Stimulated activated CD8-positive, alpha-beta memory T cell treated with anti-CD3 and anti-CD28 coated beads, Interleukin-4, amount 100 ng/mL, for 1 hour (primary cell): ENCODE measurements at places on chromosomes 5 and 9.

DNA sequence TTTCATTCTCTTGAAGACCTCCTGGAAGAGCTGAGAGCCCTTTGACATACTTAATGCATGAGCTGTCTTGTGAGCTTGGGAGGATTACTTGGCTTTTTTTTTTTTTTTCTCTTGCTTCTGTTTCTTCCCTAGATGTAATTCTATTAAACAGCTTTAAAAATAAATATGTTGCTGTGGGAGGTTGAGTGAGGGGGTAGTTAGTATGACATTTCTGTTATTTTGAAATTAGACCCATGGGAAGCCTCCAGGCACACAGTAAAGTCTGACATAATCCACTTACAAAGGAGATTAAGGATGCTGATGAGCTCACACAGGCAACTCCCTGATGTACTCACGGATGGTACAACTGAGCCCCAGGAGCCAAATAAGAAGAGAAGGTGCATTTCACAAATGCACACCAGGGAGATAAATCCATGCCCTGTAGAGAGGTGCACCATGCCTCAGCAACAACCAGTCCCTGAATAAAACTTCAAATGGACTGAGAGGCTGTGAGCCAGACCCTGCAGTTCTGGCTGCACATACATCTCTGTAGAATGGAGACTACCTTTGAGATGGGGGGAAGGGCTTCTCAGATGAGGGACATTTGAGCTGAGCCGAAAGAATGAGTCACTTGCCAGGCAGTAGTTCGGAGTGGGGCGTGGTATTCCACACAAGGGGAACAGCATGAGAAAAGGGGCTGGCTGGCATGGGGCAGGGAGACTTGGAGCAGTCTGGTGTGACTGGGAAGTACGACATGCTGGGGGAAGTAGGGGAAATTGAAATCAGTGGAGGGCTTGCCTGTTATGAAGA is 68.7 kb downstream of the ACTL7B start:
- DNase-seq: no peak

DNA sequence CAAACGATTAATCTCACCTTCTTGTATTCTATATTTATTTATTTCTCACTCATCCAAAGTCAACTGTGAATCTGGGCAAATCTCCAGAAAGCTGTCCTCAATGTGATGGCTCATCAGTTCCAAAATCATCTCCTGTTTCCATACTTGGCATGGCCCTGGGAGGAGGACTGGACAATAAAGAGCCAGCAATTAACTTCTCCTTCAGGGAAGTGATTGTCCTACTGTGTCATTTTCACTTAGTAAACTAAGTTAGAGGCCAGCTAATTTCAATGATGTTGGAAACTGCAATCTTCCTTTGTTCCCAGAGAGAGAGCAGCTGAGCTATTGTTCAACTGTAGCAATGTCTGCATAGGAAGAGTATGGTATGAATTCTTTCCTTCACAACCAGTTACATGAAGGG is 17.5 kb downstream of the CDH12 start:
- no peak for DNase-seq

- DNase-seq: no peak
Observed at GRCh38 chr9:102770704-102771103, 224.4 kb upstream of the CYLC2 start.

DNA sequence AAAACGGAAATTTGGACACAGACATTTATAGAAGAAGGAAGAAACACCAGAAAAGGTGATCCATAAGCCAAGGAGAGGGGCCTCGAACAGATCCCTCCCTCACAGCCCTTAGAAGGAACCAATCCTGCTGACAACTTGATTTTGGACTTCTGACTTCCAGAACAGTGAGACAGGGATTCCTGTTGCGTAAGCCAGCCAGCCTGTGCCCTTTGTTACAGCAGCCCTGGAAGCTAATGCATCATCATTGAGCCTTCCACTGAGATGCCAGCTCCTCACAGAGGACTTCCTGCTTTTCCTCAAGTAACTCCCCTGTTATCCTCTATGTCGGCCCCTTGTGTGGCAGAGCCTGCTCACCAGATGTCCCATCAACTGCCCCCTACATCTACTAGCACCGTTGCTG is 94.1 kb downstream of the JMY start:
- DNase-seq: no peak

DNA sequence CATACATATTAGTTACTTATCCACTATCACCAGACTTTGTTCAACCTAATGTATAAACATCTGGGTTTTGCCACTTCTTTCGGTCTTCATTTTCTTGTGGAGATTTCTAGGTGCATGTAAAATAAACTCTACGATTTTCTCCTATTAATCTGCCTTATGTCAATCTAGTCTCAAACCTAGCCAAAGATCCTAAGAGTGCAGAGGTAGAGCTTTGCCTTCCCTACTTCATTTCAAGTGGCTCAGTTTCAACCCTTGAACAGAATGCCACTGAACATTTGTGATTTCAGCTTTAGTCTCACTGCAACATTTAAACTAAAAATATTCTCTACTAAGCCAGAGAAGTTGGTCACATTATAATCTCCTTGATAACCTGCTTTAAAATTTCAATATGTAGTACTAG is 94.0 kb downstream of the EDIL3 start:
- DNase-seq: no peak

DNA sequence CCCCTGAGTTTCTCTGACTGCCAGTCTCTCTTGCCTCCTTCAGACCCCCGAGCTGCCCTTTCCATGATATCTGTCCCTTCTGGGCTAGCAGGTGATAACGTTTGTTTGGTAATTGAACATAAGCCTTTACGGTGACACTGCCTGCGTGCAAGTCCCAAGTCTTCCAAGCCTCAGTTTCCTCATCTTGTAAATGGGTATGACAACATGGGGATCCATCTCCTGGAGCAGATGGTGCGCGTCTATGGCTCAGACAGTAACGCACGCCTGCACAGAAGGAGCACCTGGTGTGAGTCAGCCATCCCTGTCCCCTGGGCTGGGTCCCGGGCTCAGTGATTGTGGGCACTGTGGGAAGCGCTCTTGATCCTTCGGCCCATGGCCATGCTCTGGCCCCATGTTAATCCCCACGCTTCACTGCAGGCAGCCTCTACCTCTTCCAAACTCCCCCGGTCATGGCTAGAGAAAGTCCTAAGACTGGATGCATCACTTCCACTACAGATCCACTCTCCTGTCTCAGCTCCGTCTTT is 85.8 kb downstream of the DAP start:
- no peak for DNase-seq

- DNase-seq: no peak
Observed at GRCh38 chr5:1413211-1413610, 32.0 kb downstream of the SLC6A3 start.

- no peak for DNase-seq
Observed at GRCh38 chr5:5523066-5523505, 100.6 kb downstream of the ICE1 start.

DNA sequence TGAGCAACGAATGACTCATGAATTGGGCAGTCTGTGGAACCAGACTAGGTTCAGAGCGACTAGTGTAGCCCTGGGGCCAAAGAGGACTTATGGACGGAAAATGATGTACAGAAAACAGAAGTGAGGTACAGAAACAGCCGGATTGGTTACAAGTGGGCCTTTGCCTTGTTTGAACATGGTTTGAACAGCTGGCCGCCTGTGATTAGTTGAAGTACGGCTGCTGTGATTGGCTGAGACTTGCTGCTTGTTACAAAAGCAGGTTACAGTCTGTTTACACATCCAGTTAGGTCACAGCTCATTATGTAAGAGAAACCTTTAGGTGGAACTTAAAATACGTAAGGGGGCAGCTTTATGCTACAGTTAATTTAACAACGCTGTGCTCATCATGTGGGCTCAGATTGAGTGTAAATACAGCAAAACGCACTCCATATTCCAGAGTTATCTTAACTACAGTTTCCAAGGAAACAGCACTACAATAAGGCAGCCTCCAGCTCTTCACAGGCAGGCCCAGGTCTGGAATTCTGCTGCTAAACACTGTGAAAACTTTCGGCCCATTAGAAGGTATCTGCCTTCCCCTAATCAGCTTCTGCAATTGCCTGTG is 6.5 kb downstream of the AMACR start:
- no peak for DNase-seq

- no peak for DNase-seq
Observed at GRCh38 chr5:21817668-21818369, 1035.3 kb downstream of the CDH12 start.

GRCh38 chr5:95102687-95103086 is 182.2 kb downstream of the MCTP1 start:
- no peak for DNase-seq

DNA sequence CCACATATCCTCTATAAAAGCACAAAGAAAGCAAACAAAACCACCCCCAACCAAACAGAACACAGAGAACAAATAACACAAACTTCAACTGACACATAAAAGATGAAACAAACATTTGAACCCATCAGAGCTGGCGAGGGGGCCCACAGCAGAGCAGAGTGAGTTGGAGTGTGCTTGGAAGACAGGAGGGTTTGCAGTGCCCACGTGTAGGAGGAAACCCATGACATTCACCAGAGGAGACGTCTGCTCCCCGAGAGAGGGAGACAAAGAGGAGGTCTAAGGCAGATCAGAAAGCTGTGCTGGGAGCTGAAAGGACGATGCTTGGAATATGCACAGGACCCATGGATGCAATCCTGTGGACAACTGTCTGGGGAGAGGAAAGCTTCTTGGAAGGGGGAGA is 27.0 kb downstream of the MRPL36 start:
- DNase-seq: no peak

DNA sequence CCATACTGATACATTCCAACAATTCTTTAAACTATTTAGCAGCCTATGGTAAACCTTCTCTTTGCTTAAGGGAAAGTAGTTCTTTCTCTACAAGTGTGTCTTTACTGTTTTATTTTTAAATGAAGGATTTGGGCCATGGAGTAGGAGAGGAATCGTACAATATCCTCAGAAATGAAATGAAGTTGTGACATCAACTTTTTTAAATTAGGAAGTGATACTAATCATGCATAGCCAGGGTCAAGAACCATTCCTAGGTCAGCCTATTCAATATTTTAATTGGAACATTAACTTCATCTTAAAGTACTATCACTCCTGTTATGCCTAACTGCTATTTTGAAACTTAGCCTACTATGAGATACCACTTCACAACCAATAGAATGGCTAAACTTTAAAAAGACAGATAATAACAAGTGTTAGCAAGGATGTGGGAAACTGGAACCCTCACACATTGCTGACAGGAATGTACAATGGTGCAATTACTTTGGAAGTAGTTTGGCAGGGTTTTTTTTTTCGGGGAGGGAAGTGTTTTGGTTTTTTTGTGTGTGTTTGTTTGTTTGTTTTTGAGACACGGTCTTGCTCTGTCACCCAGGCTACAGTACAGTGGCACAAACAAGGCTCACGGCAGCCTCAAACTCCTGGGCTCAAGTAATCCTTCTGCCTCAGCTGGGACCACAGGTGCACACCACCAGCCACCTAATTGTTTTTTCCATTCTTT is 10.7 kb downstream of the AGTPBP1 start:
- no peak for DNase-seq

DNA sequence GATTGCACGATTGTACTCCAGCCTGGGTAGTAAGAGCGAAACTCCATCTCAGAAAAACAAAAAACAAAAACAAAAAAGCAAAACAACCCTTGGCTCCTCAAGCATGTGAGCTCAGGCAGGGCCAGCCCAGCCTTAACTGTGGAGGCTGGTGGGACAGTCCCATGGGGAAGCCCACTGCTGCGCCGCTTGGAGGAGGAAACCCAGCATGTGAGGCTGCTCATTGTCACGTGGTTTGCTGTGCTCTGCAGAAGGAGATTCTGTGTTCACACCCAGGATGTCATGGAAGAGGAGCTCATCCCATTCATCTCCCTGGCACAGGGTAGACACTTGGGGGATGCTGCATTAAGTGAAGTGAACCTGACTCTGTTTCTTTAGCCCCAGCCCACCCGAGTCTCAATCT is 4.0 kb downstream of the ZBED3 start:
- DNase-seq: no peak

- no peak for DNase-seq
Observed at GRCh38 chr9:86907346-86907745, 40.0 kb downstream of the GAS1 start.

DNA sequence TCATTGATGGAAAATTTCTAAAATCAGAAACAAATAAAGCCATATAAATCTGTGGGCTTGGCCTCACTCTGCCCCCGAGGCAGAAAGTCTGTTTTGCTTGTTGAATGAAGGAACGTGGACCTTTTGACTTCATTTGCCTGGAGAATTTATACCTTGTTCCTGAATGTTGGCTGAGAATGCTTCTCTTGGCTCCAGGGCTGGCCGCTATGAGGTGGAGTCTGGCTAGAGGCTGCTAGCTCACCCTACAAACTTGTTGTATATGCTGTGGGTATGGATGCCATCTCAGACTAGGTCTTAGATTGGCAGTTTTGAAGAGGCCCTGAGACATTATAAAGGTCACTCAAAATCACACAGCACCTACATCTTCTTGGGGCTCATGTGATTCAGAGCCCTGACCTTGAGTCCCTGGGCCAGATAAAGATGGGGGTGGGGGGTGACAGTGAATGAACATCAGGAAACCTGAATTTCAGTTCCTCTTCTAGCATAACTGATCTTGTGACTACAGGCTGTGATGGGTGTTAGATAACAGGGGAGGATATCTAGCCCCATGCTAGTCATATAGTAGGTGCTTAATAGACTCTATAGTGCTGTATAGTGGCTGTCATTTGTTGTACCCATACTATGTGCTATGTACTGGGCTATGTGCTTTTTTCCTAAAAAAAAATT is 2.8 kb downstream of the GM2A start:
- no peak for DNase-seq

GRCh38 chr5:111197523-111197922 is 26.7 kb upstream of the CAMK4 start:
- DNase-seq: no peak

- DNase-seq: no peak
Observed at GRCh38 chr5:75374394-75374814, 37.4 kb downstream of the HMGCR start.

DNA sequence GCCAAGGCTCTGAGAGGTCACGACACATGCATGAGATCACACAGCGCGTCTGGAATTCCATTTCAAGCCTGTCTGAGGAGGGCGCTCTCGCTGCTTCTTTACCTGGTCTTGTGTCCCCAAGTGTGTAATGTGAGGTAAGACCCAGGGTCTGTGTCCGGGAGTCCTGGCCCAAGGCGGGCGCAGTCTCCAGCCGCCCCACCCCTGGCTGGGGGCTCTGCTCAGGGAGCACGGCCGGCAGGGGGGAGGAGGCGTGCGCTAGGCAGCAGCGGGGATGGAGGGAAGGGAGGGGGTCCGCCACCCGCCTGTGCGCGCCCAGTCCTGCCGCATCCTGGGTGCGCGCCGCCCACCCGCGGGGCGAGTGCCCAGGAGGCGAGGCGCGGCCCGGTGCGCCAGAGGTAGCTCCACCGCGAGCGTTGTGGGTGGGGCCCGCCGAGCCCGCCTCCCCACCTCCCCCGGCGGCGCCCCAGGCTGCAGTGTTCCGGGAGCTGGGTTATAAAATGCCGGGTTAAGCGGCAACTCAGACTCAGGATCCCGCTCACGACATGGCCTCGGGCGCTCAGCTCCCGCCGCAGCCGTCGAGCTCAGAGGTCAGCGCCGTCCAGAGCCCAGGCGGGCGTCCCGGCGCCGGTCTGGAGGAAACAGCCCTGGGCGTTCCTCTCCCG is at the start of gene CCNI2:
Gene CCNI2, plus strand, starts transcription at position 473 of the 662 bp plus-strand sequence. Its CDS starts 70 bp downstream, at position 543.
- peak; percentile 16 for DNase-seq
